H4 (cell line): ENCODE measurements at places on chromosomes 3 and 15. TPM values are rescaled to one million over a fixed set of nuclear protein-coding genes. Genes with fewer than 3 reads are reported as not detected.
A peak's percentile ranks its signal among the peaks of the same experiment; 100 is the strongest.

GRCh38 chr3:112650482-112650881 lies 9.5 kb upstream of the CCDC80 start:
- DNase-seq, result no peak

GRCh38 chr3:129228891-129229585 lies 20.4 kb upstream of the COPG1 start:
- peak; percentile 93 for DNase-seq

GRCh38 chr3:9386501-9387321 lies 10.7 kb upstream of the SETD5 start:
- DNase-seq, result no peak

DNA sequence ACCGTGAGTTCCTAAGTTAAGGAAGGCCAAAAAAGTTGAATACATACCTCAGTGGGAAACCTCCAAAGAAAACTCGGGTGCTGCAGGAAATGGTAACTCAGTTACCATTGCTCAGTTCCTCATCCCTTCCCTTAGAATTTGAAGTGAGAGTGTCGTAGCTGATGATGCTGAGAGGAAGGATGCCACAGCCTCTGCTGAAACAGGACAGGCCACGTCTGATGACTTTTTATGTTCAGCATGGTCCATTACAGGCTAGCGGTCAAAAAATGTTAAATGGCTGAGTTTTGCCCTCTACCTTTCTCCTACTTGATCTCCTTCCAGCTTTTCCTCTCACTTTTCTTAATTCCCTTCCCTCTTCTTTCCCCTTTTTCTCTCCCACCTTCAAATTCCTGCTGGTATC lies 135.5 kb downstream of the GHSR start:
- no peak for DNase-seq

GRCh38 chr3:135706758-135707375 lies 258.7 kb upstream of the PPP2R3A start:
- no peak for DNase-seq

CFAP100 gene
- not detected in 2 replicates for total RNA-seq

LRRN1 gene
- 1.6 and 1.9 TPM in 2 replicates for total RNA-seq

GOLGA8G gene
- 0.16 TPM in 1 of 2 replicates, not detected in the other for total RNA-seq
